ENCODE measurements at places on chromosomes 4 and X. TPM values are rescaled to one million over a fixed set of nuclear protein-coding genes. Genes with fewer than 3 reads are reported as not detected.
A peak's percentile ranks its signal among the peaks of the same experiment; 100 is the strongest.

SRD5A3 gene
- polyA plus RNA-seq: 7.1 TPM

ANTXR2 gene
- 1.8 TPM for polyA plus RNA-seq

HPF1 gene
- polyA plus RNA-seq: 11.6 TPM

ATOH1 gene
- polyA plus RNA-seq: not detected

GRCh38 chr4:86549163-86549788 lies 44.8 kb upstream of the PTPN13 start:
- no peaks in the 10 kb centered on the region for H3K27me3 ChIP-seq
- no peaks in the 10 kb centered on the region for H3K4me1 ChIP-seq
- no peak for DNase-seq

DNA sequence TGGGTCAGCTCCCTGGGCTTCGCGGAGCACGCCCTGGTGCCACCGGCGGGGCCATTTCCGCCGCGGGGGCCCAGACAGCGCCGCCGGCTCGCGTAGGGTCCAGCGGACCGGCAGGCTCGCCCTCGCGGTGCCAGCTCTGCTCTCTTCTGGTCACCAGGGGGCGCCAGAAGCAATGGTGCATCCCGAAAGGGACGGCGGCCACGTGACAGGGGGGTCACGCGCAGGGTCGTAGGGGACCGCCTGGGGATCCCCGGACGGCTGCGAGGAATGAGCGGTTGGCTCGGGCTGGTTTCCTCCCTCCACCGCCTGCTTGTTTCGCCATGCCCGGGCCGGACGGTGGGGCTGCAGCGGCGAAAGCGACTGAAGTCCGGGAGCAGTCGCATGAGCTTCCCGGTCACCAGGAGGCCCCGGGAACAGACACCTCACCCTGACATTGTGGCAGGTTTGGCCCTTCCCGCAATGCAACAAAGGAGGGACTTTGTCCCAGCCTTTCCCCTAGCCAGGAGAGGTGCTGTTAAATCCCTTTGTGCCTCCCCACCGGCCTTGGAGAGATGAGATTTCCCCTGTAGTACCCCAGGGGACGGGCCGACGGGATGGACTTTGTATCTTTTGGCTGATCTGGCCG lies 15.8 kb downstream of the ZCCHC12 start:
- peak overlapping the region; percentile 33 for H3K4me3 ChIP-seq
- no peaks in the 10 kb centered on the region for H3K4me1 ChIP-seq
- DNase-seq: peak; percentile 80
- peaks cover 10% of the 10 kb centered on the region for H3K27me3 ChIP-seq

- no peak overlapping the region for H3K27ac ChIP-seq
- no peak for DNase-seq
- no peaks in the 10 kb centered on the region for H3K4me1 ChIP-seq
These were observed 133.8 kb upstream of the ANKRD50 start for GRCh38 chr4:124846306-124846705.

- no peaks in the 10 kb centered on the region for H3K36me3 ChIP-seq
- no peak overlapping the region for H3K27ac ChIP-seq
- H3K4me3 ChIP-seq: no peak overlapping the region
- no peaks in the 10 kb centered on the region for H3K4me1 ChIP-seq
These were observed 536 bp upstream of the HTRA3 start for GRCh38 chr4:8268901-8269534.

DNA sequence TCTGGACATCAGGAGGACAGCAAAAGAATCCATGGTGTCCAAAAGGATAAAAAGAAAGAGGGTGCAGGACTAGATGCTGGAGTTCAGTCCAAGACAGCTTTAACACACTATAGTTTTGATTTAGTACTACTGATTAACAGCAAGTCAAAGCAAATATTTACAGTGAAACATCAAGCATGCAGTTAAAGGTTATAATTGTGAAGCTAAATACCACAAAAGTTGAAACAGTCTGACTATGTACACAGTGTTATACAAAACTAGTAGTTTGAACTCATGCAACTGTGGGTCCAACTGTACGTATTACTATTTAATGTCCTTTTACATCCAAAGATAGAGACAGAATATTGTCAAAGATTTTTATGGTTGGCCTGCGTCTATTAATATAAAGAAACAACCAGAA lies 57.6 kb downstream of the CHIC2 start:
- no peaks in the 10 kb centered on the region for H3K4me1 ChIP-seq
- no peak overlapping the region for H3K4me3 ChIP-seq
- no peak for DNase-seq
- H3K27me3 ChIP-seq: no peaks in the 10 kb centered on the region
- no peak overlapping the region for H3K27ac ChIP-seq
- no peaks in the 10 kb centered on the region for H3K36me3 ChIP-seq

GRCh38 chrX:80334583-80334982 lies 85.7 kb upstream of the TENT5D start:
- no peaks in the 10 kb centered on the region for H3K4me1 ChIP-seq
- H3K36me3 ChIP-seq: no peaks in the 10 kb centered on the region
- H3K27ac ChIP-seq: no peak overlapping the region
- H3K4me3 ChIP-seq: peak overlapping the region; percentile 45
- no peaks in the 10 kb centered on the region for H3K27me3 ChIP-seq
